Adrenal gland (tissue), 19 donors: ENCODE measurements at places on chromosomes 4 and X. TPM values are rescaled to one million over a fixed set of nuclear protein-coding genes. Genes with fewer than 3 reads are reported as not detected.

DNA sequence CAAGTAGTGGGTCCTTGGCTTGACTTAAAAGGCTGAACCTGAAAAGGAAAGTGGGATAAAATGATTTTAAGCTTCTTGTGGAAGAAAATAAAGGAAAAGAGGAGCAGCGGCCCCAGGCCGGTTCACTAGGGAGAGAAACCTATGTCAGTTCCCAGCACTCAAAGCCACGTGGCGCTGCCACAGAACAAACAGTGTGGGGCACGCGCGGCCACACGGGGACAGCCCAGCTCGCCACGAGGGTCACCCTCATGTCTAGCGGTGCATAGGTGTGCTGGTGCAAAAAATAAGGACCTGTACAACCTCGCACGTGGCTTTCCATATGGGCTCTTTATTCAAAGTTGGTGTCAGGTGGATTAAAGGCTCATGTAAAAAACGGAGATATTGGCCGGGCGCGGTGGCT is 17.1 kb downstream of the MSANTD1 start:
- no peak overlapping the region for H3K27ac ChIP-seq
- H3K36me3 ChIP-seq = no peaks in the 10 kb centered on the region
- no peak overlapping the region for H3K4me3 ChIP-seq
- no peaks in the 10 kb centered on the region for H3K4me1 ChIP-seq
- DNase-seq = no peak
- H3K27me3 ChIP-seq = no peaks in the 10 kb centered on the region

DNA sequence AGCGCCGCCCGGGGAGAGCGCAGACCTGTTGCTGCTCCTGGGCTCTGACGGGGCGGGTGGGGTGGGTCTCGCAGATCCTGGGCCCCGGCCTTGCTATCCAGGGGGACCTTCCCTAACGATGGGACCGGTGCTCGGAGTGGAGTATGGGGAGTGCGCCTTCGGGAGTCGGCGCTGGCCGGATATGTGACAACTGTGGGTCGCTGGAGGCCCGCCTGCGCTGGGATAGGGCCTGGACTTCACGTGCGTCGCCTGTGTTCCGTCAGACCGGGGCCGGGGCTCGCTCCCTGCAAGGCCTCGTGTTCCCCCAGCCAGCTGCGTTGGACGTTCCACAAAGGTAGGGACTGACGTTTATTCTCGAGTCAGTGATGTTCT is 1.3 kb downstream of the TBL1X start:
- DNase-seq = peak; percentile 67
- H3K36me3 ChIP-seq = no peaks in the 10 kb centered on the region
- H3K4me1 ChIP-seq = no peaks in the 10 kb centered on the region
- no peaks in the 10 kb centered on the region for H3K27me3 ChIP-seq
- H3K4me3 ChIP-seq = no peak overlapping the region
- H3K27ac ChIP-seq = no peak overlapping the region

DNA sequence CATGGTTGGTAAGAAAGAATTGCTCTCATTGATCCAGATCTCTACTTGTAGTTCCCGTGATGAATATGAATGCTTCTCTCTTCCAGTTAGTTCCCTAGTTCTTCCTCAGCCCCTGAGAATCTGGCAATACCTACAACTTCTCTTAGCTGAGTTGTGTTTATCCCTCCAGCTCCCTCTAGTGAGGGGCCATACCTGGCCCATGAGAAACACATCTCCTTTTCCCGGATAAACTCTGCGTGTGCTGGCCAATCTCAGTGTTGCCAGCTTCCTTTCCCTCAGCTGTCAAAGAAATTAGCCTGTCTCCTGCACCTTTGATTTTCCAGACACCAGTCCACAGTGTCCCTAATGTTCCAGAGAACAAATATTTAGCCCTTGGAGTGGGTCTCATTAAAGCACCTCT is 5.7 kb downstream of the CBLL2 start:
- H3K36me3 ChIP-seq = no peaks in the 10 kb centered on the region
- H3K27ac ChIP-seq = no peak overlapping the region
- no peak overlapping the region for H3K4me3 ChIP-seq
- no peak for DNase-seq
- H3K27me3 ChIP-seq = no peaks in the 10 kb centered on the region

- DNase-seq = peak; percentile 87
- peak within 1 kb of the TSS; percentile 14 for H3K4me3 ChIP-seq
- H3K36me3 ChIP-seq = no peaks in the 10 kb centered on the region
- H3K4me1 ChIP-seq = no peaks in the 10 kb centered on the region
These were observed at the start of gene MID1 for GRCh38 chrX:10620121-10620699. Gene MID1, minus strand, starts transcription at chrX:10620585. Its CDS starts 53,038 bp downstream, at chrX:10567547.

GRCh38 chrX:119488749-119489148 is 20.5 kb downstream of the SLC25A5 start:
- no peak overlapping the region for H3K4me3 ChIP-seq
- H3K36me3 ChIP-seq = no peaks in the 10 kb centered on the region
- H3K27ac ChIP-seq = no peak overlapping the region
- no peaks in the 10 kb centered on the region for H3K4me1 ChIP-seq

Gene VEGFC
- total RNA-seq = 8.1 TPM

Gene EDA
- total RNA-seq = 17.0 TPM

GRCh38 chrX:8988446-8988845 is 45.5 kb downstream of the FAM9B start:
- no peaks in the 10 kb centered on the region for H3K27me3 ChIP-seq
- H3K4me3 ChIP-seq = no peak overlapping the region
- H3K4me1 ChIP-seq = no peaks in the 10 kb centered on the region
- no peaks in the 10 kb centered on the region for H3K36me3 ChIP-seq

DNA sequence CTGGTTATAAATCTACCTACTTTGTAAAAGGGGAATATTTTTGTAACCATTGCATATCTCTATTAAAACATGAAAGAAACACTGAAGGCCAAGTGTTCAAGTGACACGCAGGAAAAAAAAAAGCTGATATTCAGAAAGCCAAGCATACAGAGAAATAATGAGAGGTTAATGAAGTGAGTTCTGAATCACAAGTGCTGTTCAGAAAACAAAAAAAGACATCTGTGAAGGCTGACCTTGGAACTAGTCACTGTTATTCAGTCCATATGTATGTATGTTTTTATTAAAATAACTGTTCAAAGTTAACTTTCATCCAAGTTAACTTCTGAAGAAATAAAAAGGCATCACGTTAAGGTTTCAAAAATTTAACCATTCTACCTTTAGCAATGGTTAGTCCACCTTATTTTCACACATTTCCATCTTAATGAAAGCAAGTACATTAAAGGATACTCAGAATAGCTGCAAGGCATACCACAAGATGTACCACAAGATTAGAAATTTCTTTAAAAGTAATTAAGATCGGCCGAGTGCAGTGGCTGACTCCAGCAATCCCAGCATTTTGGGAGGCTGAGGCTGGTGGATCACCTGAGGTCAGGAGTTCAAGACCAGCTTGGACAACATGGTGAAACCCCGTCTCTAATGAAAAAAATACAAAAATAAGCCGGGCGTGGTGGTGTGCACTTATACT is 31.4 kb downstream of the SH3RF1 start:
- no peak overlapping the region for H3K4me3 ChIP-seq
- DNase-seq = no peak
- H3K36me3 ChIP-seq = no peaks in the 10 kb centered on the region
- no peaks in the 10 kb centered on the region for H3K27me3 ChIP-seq
- no peaks in the 10 kb centered on the region for H3K4me1 ChIP-seq
- no peak overlapping the region for H3K27ac ChIP-seq
